Stromal cell of bone marrow (primary cell): ENCODE measurements at places on chromosomes 3 and 15.

- DNase-seq, result no peak
Observed at GRCh38 chr3:133746712-133747066, 496 bp downstream of the TF start.

DNA sequence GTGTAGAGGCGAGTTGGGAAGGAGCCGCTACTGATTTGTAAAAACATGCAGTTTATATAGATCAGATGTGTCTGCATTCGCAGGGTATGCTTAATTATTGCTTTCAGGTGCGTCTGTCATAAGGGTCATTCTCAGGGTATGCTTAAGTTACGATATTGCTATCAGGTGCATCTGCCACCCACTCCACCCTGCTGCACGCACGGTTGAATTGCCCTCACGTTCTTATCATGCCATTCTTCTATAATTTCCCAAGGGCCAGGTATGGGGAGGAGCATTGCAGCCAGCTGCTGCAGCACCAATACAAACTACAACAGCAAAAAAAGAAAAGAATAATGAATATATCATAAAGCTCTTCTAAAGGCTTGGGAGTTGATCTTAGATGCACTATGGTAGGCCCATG, 230.0 kb downstream of the KBTBD8 start:
- no peak for DNase-seq

- no peak for DNase-seq
Observed at GRCh38 chr15:62550106-62550505, 385.0 kb upstream of the C2CD4B start.

DNA sequence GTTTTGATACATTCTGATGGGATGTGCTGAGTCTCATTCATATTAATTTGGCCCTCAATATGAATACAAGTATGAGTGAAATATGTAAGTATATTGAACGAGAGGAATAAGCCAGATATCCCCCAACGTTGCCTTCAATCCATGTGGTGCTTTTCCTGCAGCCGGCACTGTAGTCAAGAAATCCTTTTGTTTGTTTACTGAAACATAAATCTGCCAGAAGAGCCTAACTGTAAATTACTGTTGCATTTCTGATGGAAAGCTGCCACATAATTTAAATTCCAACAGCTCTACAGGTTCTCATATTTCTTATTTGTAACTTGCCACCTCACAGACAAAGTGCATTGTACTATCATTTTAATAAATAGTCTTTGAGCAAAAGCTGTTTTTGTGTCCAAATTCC, 314.0 kb downstream of the KBTBD8 start:
- no peak for DNase-seq

DNA sequence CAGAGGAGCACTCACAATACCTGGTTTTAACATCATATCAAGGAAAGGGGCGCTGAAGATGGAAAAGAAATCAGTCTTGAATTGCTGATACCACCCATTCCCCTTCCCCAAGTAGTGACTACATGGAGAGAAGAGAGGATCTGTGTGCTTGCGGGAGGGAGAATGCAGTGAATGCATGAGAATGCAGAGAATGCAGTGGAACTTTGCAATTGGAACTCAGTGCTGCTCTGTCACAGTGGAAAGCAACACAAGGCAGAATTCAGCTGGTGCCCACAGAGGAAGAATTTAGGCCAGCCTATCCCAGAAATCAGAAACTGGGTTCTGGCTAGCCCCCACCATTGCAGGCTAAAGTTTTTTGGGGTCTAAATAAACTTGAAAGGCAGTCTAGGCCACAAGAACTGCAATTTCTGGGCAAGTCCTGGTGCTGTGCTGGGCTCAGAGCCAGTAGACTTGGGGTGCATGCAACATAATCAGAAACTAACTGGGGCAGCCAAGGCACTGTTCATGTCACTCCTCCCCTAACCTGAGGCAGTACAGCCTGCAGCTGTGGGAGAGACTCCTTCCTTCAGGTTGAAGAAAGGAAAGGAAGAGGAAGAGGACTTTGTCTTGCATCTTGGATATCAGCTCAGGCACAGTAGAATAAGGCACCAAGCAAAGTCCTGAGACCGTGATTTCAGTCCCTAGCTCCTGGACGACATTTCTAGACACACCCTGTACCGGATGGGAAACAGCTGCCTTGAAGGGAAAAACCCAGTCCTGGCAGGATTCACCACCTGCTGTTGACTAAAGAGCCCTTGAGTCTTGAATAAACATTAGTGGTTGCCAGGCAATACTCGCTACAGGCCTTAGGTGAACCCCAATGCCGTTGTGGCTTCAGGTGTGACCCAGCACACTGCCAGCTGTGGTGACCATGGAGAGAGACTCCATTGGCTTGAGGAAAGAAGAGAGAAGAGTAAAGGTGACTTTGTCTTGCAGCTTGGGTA, 329.3 kb downstream of the TBL1XR1 start:
- no peak for DNase-seq

GRCh38 chr15:79257454-79257853, 25.1 kb upstream of the ANKRD34C start:
- DNase-seq, result no peak

DNA sequence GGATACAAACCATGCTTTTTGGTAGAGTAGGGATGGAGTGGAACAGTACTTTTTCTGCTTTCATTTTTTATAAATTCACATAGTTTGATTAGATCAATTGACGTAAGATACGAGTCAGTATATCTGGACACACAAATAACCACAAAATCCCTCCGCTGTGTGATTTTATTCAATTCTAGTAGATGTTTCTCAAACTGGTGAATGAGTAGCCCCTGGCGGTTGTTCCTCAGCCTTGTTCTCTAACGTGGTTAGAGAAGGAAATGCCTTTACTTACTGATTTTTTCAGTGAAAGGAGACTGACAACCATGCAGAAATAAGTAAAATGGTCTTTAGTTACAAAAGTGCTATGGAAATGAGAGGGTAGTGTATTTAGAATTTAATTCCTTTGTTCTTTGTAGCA, 161.0 kb downstream of the TCF12 start:
- no peak for DNase-seq

GRCh38 chr3:30640851-30641250, 34.5 kb downstream of the TGFBR2 start:
- no peak for DNase-seq

- DNase-seq, result no peak
Observed at GRCh38 chr3:144437989-144438388, 466.4 kb downstream of the DIPK2A start.

DNA sequence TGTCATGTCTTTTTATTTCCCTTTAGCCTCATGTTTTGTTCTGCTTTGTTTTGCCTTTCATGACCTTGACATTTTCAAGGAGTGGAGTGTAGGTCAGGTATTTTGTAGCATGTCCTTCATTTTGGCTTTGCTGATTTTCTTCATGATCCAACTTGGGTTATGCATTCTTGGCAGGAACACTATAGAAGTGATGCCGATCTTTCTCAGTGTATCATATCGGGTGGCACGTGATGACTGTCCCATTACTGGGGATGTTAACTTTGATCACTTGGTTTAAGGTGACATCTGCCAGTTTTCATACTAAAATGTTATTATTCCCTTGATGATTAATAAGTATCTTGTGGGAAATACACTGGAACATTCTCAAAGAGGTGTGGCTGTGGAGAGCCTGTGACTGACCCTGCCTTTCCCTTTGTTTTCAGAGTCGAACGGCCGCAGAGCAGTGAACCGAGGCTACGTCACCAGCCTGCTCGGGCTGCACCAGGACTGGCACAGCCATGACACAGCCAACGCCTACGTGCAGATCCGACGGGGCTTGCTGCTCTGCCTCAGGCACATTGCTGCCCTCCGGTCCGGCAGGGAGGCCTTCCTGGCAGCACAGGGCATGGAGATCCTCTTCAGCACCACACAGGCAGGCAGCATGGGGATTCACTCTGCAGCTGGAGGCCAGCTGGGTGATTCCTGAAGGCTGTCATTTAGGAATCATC, 167.7 kb downstream of the AGBL1 start:
- DNase-seq, result no peak

GRCh38 chr3:127369356-127369935, 81.6 kb upstream of the PRR20G start:
- no peak for DNase-seq

- DNase-seq, result no peak
Observed at GRCh38 chr3:120743556-120744195, 1.1 kb downstream of the GTF2E1 start.

GRCh38 chr15:98195796-98196195, 235.3 kb downstream of the ARRDC4 start:
- no peak for DNase-seq

GRCh38 chr15:30930422-30930821, 26.7 kb downstream of the FAN1 start:
- no peak for DNase-seq

DNA sequence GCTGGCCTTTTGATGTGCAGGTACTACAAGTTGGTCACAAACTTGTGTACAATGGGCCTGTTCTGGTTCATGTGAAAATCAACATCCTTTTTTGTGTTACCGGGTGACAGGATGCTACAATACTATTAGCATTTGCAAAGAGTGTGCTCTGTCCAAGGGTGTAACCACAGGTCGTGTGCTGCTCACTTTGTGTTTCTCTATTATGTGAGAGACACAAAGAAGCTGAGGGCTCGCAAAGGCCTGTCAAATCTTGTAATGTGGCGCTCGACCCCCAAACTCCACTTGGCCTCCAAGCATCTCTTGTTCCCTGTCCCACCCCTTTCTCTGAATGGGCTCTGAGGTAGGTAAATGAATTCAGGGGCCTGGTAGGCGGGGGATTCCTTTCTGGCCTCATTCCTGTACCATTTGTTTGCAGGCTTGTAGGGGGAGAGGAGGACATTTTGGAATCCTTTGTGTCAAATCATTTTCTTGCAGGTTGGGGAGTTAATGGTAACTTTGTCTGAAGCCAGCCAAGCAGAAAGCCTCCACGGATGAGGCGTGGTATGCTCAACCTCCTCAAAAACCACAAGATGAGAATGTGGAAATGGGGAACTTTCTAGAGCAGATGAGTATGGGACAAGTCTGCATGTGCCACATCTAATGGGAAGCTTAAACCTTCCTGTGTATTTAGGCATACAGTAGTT, 109.1 kb downstream of the OPA1 start:
- no peak for DNase-seq

- DNase-seq, result no peak
Observed at GRCh38 chr3:70000563-70001081, 1.1 kb downstream of the SAMMSON start.

GRCh38 chr3:59290358-59290757, 240.5 kb upstream of the CFAP20DC start:
- no peak for DNase-seq

DNA sequence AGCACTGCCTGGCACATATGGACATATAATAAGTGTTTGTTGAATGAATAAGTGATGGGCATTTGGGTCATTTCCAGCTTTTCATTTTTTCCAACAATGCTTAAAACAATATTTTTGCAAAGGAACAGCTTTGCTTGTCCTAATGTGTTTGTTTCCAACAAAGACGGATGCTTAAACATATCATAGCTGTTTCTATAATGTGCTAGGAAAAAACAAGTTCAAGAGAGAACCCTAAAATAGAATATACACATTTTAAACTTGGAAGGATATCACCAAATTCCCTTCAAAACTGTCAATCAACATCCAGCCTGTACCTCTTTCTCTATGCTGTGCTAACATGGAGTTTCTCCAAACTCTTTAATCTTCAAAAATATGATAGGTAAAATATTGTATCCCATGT, 224.5 kb upstream of the WNT5A start:
- no peak for DNase-seq

- no peak for DNase-seq
Observed at GRCh38 chr3:43856761-43857160, 166.0 kb downstream of the ABHD5 start.
